ENCODE measurements at places on chromosomes 4 and X.

GRCh38 chr4:126776361-126776760, 856.4 kb upstream of the INTU start:
- DNase-seq = no peak

- DNase-seq = no peak
These were observed 1.1 kb downstream of the PRDM8 start for GRCh38 chr4:80198441-80198837.

GRCh38 chrX:31555506-31555905, 483.7 kb upstream of the FTHL17 start:
- no peak for DNase-seq

- no peak for DNase-seq
These were observed 3.5 kb upstream of the TIMP1 start for GRCh38 chrX:47578692-47579091.

GRCh38 chrX:42920752-42921151, 142.8 kb upstream of the PPP1R2C start:
- no peak for DNase-seq

DNA sequence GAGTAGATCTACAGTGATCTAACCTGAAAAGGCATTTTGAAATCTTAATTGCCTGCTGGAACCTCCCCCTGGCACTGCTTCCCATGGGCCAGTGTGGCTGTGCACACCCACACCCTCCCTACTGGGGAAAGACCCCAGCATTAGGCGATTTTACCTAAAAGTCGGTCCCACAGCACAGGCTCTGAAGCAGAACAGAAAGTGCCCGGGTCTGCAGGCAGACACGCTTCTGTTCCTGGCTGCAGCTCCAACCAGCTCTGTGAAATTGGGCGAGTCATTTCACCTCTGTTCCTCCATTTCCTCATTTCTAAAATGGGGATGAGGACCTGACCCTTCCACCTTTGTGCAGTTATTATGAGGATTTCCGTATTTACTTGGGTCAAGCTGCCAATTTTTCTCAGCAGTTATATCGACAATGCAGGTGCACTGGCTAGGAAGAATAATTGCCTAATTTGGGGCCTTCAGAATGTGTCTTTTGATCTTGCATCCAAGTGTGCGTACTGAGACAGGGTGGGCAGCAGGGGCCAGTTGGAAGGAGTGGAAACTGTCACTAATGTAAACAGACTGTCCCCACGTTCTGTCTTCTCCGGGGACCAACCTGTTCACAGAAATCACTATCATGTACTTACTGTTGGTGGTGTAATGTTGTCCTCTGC, 7.1 kb downstream of the KLF3 start:
- DNase-seq = no peak

Measured in NCI-H2081 treated with DMSO at 0.1 percent for 48 hours (cell line).